Kidney epithelial cell (primary cell): ENCODE measurements at places on chromosomes 1 and 21. TPM values are rescaled to one million over a fixed set of nuclear protein-coding genes. Genes with fewer than 3 reads are reported as not detected.

Gene FAM72A
- total RNA-seq = 1.6 and 2.7 TPM in 2 replicates

GRCh38 chr1:30726236-30726635 is 2.9 kb upstream of the MATN1 start:
- no peak for DNase-seq

DNA sequence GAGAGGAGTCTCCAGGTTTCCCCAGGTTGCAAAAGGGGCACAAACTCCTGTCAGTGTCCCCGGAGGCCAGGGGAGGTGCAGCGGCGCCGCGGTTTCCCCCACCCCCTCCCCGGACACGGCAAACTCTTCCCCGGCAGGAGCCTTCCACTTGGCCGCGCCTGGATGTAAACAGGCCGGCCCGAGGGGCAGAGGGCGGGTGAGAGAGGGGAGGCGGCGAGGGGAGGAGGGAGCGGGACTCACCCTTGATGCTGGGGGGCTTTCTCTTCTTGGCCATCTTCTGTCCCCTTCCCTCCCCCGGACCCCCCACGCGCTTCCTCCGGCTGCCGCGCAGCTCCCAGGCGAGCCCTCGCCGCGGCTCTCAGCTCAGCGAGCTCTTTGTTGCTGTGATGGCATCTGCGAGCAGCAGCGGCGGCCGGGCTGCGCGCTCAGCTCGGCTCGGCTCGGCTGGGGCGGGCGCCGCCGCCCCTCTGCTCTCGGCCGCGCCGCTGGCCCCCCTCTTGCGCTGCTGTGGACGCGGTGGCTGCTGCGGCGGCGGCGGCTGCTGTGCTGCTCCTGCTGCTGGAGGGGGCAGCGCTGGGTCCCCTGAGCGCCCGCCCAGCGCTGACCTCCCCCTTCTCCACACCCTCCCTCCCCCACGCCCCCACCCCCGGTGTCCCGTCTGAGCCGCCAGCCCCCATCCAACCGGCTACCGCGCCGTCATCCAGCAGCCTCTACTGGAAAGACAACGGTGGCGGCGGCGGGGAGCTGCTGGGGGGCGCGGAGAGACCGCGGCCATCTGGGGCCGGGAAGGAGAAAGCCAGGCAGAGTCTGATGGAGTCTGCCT is 4.9 kb upstream of the SLC44A5 start:
- DNase-seq = no peak

- DNase-seq = no peak
Observed at GRCh38 chr1:172826096-172826741, 167.3 kb downstream of the FASLG start.

- DNase-seq = no peak
Observed at GRCh38 chr1:228963795-228964177, 228.5 kb downstream of the RHOU start.

GRCh38 chr1:148363439-148363810 is 119.7 kb downstream of the PPIAL4G start:
- DNase-seq = no peak

DNA sequence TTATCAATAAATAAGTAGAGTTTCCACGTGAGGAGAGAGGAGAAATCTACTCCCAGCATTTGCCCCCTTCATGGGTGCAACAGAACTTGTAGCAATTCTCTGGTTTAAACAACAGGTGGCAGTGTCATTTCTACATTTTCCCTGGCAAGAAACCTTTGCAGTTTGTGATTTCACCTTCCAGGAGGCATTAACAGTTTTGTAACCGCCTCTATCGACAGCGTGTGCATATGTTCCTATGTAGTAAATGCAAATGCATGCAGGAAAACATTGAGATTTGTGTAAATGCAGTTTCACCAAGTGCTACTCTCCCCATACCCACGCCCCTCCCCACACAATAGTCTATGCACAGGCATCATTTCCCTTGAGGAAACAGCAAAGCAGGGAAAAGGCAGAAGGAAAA is 494.7 kb downstream of the SMYD3 start:
- DNase-seq = peak; percentile 16

DNA sequence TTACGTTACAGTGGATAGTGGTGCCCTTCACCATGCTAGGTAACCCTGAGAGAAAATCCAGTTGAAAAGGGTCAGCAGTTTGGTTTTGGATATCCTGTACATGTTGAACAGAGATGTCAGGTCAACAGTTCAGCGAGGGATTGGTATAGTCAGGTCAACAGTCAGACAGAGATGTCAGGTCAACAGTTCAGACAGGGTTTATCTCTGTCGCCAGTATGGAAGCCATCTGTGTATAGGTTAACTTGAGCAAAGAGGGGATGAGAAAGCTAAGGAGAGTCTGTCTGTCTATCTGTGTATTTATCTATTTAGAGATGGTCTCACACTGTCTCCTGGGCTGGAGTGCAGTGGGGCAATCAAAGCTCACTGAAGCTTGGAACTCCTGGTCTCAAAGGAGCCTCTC is 17.7 kb downstream of the DHDDS start:
- DNase-seq = no peak

GRCh38 chr1:172402878-172403569 is 17.5 kb upstream of the C1orf105 start:
- DNase-seq = no peak

DNA sequence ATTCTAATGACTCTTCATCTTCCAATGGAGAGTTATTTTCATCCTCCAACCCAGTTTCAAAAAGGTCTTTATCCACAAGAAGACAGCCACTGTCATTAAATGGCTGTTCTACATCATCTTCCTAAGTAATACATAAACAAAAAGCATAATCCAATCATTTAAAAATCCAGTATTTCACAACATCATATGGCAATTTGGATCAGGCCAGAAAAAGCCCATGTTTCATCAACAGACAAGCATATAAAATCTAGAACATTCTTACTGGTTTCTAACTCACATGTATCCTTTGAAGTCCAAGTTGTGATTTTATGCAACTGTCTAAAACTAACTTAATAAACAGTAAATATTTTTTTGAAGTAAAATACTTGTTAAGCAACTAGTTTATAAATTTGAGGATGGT is 6.6 kb downstream of the CLSPN start:
- no peak for DNase-seq

DNA sequence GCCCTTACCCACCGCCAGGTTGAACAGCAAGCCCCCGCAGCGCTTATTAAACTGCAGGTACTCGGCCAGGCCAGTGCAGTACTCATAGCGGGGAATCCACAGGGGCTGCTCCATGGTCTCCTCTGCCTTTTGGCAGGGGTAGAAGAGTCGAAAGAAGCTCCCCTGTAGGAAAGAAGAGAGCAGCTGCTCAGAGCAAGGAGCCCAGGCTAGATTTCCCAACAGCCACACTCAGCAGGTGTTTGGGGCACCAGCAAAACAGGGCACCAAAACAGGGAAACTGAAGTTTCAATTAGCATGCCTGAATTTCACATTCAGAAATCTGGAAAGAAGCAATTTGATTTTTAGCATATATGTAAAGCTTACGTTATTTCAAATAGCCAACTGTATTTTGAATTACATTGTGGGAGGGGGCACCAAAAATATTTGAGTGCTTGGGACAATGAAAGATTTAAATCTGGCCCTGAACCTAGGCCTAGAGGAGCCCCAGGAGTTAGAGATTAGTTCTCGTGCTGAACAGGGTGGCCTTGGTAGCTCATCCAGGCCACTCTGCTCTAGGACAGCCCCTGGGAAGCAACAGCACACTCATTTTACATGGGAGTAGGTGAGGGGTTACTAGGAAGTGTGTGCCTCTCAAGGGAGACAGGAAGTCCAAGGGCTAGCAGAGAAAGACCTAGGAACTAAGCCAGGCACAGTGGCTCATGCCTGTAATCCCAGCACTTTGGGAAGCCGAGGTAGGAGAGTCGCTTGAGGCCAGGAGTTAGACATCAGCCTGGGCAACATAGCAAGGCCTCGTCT is 8.2 kb downstream of the PAFAH2 start:
- no peak for DNase-seq
